Fibroblast of skin of scalp (primary cell): ENCODE measurements at places on chromosomes 1 and 21.

DNA sequence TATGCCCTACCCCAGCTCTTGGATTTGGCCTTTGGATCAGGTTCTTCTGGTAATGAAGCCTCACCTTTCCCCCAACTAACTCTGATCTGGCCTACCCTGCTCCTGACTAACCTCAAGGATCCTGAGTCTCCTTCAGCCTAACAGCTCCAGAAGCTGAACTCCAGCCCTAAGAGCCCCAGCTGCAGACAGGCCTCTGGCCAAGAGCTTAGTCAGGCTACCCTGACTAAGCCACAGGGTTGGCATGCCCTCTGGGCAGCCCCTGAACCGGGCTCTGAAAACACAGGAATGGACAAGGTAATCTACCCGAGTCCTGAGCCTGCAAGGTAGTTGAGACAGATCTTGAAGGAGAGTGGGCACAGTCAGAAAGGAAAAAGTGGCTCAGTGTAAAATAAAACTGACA is 29.4 kb downstream of the COA7 start:
- peak; percentile 18 for DNase-seq

DNA sequence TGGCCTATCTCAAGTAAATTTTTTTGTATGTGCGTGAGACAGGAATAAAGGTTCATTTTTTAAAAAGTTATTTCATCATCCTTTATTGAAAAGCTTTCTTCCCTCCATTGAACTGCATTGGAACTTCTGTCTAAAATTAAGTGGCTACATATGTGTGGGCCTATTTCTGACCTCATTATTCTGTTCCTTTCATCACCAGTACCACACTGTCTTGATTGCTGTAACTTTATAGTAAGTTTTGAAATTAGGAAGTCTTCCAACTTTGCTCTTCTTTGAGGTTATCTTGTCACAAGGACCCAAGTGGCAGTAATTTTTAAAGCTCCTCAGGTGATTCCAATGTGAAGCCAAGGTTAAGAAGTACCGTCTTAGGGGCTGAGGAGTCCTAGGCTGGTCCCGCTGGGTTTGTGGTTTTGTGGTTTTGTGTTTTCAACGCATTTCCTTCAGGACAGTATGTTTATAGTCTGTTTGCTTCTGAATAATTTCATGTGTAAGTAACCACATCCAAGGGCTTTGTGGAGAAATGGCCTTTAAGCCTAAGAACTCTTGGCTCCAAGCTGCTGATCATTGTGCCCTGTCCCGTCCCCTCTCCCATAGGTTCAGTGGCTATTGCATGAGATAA is 12.4 kb upstream of the SCAF4 start:
- DNase-seq, result no peak

- no peak for DNase-seq
Measured at GRCh38 chr1:115401676-115402075, 63.6 kb upstream of the NGF start.

DNA sequence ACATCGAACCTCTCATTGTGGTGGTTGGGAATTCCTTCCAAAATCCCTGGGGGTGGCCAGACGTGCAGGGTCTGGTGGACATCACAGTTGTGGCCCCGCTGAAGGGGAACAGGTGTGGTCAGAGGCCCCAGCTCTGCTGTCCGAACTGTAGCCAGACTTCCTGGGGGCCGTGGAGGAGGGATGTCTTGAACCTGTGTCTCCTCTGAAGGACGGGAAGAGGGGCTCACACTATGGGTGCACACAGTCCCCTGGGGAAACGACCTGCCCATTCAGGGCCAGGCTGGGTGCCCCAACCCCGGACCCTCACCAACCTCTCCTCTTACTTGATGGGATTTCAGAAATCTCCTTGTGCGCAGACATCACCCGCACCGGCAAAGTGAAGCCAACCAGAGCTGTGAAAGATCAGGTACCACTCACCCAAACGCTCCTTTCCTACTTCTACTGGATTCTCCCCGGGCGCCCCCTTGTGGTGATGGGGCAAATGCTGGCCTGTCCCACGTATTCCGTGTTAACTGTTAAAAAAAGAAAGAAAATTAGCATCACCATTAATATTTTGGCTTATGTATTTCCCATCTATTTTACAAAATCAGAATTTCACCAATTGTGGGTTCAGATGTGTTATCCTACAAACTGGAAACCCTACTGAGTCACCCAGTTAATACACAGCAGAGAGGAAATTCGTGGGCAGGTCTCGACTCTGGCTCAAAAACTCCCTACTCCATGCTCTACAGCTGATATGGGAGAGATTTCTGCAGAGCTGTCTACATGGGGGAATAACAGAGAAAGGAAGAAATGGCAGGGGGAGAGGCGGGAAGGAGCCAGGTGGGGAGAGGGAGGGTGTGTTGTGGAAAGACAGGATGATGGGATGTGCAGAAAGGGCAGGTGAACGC is 28.1 kb downstream of the PADI4 start:
- peak; percentile 65 for DNase-seq

- peak; percentile 75 for DNase-seq
Measured at GRCh38 chr1:41255978-41256377, 13.9 kb upstream of the SCMH1 start.

GRCh38 chr1:28208818-28209441 is 23.9 kb downstream of the DNAJC8 start:
- DNase-seq, result peak; percentile 60

DNA sequence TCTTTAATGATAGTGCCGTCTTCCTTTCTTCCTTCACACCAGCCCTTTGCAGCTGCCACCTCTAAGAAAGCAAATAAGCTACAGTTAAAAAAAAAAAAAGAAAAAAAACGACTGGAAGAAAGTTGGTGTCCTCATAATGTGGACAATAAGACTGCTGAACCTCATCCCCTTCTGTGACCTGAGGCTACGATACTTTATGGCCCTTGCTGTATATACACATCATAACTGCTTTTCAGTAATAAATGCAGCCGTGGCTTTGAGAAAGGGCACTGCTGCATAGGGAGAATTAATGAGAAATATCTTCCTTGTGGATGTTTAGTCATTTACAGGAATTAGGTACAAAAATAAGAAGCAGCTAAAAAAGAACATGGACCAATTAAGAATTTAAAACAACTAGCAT is 333.8 kb upstream of the ADGRL2 start:
- DNase-seq, result no peak

GRCh38 chr1:198607714-198608113 is 31.1 kb upstream of the PTPRC start:
- DNase-seq, result no peak

DNA sequence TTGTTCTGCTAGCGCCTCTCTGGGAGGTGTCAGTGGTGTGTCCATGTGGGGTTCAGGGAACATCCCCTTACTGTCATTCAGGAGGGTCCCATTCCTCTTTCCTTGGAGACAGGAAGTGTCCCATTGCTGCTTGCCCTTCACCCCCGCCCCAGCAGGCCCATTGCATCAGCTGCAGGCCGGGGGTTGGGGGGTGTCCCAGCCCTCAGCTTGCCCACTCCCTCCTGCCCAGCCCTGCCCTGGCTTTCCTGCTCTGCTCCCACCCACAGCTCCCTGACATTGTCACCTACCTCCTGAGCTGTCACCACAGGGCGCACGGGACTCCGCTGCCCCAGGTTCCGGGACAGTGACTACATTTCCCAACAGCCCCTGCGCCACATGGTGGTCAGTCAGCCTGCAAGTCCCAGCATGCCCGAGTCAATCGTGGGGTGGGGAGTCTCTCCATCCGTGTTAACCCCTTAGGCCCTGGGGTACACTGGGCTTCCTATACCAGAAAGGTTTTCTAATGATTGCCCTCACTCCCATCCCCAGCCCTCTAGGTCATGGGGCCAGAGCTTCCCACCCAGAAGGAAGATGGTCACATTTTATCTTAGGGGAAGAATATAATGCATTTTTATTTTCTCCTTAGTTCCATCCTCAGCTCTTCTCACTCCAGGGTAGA is at the start of gene INPP5B:
Gene INPP5B (minus strand): TSS at position 351 of the 658 bp plus-strand sequence. CDS start 745 bp downstream, outside the sequence.
- DNase-seq, result peak; percentile 94

- no peak for DNase-seq
Measured at GRCh38 chr1:201023920-201024624, 558 bp upstream of the KIF21B start.

DNA sequence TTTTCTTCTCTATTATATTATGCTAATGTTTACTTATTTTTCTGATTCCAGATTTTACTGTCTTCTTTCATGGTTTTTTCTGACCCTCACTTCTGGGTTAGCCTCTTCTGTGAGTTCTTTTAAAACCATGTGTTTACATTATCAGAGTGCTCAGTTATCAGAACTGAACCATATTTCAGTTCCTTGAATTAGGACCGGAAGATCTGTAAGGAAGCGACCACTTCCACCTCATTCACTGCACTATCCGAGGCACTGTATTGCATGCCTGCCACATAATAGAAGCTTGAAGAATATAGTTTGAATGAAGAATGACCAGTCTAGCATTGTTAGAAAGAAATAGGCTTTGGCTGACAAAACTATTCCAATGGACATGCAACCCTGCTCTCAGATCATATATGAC is 281.0 kb upstream of the DEPDC1 start:
- DNase-seq, result no peak
